ENCODE measurements at places on chromosomes 16 and 17.
A peak's percentile ranks its signal among the peaks of the same experiment; 100 is the strongest.

DNA sequence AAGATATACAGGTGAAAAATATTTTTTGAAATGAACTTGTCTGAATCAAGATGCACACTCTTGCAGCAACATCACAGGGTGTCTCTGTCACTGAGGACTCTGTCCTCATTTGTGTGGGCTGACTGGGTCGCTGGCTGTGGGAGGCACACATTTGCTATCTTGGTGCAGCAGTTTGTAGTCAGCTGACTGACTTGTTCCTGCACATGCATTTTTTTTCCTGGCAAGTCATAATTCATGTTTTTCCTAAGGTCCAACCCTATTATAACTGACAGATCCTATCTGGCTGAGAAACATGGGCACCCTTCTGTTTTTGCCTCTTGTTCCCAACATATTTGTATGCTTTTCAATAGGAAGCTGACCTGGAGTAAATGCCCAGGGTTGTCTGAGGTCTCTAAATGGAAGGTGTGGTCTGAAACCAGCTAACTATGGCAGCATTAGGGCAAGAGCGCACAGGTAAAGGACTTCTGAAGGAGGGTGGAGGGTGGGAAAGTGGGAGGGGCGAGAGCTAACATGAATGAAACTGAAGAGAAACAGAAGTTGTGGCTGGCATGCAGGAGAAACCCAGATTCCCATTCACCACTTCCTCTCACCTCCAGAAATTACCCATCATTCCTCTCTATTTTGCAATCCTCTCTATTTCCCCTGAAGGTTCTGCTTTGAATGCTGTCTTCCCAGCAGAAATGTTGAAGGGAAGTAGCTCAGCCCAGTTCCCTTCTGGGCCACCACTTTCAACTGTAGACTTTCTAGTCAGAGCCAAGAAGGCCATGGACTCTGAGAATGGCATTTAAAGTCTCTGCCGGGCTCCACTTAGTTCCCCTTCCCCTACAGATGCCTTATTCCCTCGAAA is 166.1 kb downstream of the PRKCA start:
- DNase-seq = no peak

DNA sequence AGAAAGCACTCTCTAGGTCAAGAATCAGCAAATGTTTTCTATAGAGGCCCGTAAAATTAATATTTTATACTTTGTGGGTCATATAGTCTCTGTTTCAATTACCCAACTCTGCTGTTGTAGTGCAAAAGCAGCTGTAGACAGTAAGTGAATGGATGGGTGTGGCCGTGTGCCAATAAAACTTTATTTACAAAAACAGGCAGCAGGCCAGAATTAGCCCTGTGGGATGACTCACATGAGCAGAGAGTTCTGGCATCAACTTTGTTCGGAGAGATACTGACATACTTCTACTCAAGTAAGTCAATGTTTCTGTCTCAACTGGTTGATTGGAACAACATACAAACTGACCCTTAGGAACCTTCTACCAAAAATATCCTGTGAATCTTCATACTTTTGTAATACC is 616.2 kb downstream of the MAF start:
- no peak for DNase-seq

DNA sequence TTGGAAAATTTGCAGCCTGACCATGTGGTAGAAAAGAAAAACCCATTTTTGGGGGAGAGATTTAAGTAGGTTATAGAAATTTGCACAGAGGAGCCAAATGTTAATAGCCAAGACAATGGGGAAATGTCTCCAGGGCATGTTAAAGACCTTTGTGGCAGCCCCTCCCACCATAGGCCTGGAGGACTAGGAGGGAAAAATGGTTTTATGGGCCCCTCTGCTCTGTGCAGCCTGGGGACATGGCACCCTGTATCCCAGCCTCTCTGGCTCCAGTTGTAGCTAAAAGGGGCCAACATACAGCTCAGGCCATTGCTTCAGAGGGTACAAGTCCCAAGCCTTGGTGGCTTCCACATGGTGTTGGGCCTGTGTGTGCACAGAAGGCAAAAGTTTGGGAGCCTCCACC is 245.9 kb upstream of the AXIN2 start:
- no peak for DNase-seq

DNA sequence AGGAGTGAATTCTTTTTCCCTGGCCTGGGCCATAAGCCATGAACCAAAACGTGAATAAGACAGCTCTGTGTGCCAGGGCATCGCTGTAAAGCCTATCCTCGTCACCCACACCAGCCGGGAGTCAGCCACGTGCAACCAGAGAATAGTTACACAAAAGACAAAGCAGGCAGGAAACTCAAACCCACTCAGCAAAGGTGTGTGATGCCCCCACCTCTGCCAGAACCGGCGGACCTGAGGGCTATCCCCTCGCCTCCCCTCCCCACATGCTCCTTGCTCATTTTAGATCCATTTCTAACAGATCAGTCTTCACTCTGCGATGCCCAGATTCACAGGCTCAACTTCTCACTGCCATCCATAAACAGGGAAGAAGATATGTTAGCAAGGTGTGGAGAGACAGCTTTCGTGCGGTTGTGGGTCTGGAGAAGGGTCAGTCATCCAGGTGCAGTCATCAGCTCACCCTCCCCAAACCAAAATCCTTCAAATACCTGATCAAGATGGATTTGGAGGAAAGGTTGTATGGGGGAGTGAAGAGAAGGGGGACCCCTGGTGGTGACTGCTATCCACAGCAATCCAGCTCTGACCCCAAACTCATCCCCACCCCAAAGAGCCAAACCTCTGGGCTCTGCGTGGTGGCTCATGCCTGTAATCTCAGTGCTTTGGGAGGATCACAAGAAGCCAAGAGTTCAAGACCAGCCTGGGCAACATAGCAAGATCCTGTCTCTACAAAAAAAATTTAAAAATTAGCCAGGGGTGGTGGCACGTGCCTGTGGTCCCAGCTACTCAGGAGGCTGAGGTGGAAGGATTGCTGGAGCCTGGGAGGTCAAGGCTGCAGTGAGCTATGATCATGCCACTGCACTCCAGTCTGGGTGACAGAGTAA is 219.2 kb downstream of the C16orf78 start:
- DNase-seq = peak; percentile 70

DNA sequence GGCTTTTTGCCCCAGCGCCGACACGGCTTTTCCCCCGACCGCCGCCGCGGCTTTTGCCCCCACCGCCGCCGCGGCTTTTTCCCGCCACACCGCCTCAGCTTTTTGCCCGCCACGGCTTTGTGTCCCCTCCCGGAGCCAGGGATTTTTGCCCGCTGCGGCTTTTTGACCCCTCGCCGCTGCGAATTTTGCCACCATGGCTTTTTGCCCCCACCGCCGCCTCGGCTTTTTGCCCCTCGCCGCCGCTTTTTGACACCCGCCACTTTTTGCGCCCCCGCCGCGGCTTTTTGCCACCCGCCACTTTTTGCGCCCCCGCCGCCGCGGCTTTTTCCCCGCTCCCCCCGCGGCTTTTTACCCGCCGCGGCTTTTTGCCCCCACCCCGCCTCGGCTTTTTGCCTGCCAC is 1342.5 kb downstream of the TP53TG3F start:
- DNase-seq = no peak

- DNase-seq = no peak
Measured at GRCh38 chr17:44630703-44631102, 25.6 kb upstream of the MEIOC start.

DNA sequence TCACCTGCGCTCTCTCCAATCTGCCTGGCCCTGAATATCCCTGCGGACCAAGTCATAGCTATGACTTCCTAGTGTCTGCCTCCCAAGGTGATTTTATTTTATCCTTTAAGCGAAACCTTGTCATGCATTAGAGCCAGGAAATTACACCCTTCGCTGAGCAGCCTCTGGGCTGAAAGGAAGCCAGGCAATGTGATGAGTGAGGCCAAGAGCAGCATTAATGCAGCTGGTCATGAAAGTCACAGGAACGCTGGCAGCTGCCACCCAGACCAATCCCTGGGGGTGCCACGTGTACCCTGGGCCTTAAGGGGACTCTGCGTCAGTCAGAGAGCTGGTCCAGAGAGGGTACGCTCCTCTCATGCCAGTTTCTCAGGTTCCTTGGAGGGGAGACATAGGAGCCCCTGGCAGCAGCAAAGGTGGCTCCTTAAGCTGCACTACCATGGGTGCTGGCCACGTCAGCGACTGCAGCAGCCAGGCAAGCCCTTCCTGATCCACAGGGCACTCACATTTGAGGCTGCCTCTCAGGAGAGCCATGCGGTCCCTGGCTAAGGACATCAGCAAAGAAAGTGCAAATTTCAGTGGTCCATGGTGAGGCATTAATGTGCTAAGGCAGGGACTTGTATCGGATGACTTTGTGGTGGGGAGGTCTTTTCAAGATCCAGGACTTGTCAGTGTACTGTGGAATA is 42.7 kb upstream of the WSCD1 start:
- no peak for DNase-seq

DNA sequence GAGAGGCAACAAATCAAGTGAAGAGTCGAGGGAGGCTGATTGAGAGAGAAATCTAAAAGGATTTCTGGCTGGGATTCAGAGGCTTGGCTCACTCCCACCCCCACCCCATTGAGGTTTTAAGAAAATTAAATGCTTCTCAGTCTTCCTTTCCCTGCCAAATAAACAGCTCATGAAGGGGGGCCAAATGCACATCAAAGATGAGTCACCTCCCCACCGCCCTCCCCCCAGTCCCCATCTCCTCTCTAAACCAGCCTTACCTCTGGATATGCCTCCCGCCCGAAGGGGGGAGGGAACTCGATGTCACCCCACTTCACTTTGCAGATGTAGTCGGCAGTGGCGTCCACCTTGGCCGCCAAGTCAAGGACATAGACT is 11.6 kb downstream of the ACLY start:
- no peak for DNase-seq

- no peak for DNase-seq
Measured at GRCh38 chr16:4675864-4676786, 17.2 kb upstream of the NUDT16L1 start.

DNA sequence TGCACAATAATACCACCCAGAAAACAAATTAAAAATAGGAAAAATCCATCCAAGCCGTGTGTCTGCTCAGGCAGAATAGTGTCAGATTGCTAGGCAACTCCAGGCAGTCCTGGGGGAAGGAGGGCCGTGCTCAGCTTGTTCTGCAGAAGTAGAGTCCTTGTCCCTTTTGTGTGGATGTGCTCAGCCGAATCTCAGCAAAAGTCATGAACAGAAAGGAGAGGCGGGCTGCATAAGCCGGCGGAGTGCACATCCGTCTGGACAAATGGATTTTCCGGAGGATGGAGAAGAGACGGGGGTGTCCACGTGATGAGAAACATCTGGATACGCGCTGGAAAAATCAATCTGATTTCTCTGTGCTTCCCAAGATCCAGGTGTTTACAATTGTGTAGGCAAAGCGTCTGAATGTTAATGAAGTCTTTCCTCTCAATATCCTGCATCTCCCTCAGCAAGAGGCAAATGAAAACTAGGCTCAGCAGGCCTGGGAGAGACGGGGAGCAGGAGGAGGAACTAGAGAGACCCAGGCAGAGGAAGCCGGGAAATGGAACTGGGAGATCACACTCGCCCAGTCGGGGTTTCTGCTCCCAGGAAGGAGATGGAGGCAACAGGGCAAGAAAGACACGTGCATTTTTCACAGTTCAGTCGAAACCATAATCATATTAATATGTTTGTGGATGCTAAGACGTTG is 7.7 kb upstream of the RBFOX3 start:
- no peak for DNase-seq

Data from GM19239 (cell line).